Fibroblast of lung (primary cell): ENCODE measurements at places on chromosomes 7 and 10. TPM values are rescaled to one million over a fixed set of nuclear protein-coding genes. Genes with fewer than 3 reads are reported as not detected.

DNA sequence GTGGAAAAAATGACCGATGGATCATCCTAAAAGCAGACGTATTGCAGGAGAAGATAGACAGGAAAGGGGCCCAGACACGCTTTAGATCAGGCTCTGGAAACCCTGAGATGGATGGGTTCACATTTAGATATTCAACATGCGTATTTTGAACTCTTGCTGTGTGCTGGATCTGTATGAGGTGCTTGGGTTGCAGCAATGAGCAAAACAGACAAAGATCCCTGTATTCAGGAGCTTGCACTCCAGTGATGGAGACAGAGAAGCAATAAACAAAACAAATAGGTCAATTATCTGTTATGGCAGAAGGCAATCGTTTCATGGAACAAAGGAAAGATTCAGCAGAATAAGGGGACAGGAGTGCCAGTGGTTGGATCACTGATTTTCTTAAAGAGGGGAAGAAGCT is 201.9 kb upstream of the AGK start:
- no peaks in the 10 kb centered on the region for H3K4me1 ChIP-seq
- no peaks in the 10 kb centered on the region for H3K36me3 ChIP-seq
- DNase-seq: no peak
- no peak overlapping the region for H3K27ac ChIP-seq

GRCh38 chr10:79052291-79053080 is 16.3 kb upstream of the ZMIZ1 start:
- no peaks in the 10 kb centered on the region for H3K36me3 ChIP-seq
- no peaks in the 10 kb centered on the region for H3K4me1 ChIP-seq
- H3K27me3 ChIP-seq: no peaks in the 10 kb centered on the region

DNA sequence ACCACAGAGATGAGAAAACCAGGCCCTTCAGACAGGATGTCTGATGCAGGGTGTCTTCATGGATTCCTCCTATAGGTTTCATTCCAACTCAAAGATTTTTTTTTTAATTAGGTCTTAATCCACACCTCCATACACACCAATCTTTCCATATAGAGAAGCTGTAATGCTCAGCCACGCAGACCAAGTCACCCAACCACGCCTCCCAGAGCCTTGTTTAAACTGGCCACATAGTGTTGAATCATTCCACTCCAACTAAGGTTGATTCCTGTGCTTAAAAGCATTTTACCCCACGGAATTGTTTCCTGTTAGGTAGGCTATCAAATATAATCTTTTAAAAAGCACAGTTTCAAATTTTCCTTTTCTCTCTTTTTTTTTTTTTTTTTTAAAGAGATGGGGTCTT is 153.6 kb downstream of the TYW1B start:
- no peaks in the 10 kb centered on the region for H3K27me3 ChIP-seq
- H3K27ac ChIP-seq: no peak overlapping the region
- H3K4me3 ChIP-seq: no peak overlapping the region
- no peak for DNase-seq
- no peaks in the 10 kb centered on the region for H3K36me3 ChIP-seq

RBP3 gene
- not detected in 2 replicates for total RNA-seq

GRCh38 chr7:20797042-20797461 is 10.4 kb upstream of the SP8 start:
- H3K36me3 ChIP-seq: no peaks in the 10 kb centered on the region
- peaks cover 31% of the 10 kb centered on the region for H3K27me3 ChIP-seq
- peaks cover 2% of the 10 kb centered on the region for H3K4me1 ChIP-seq

DNA sequence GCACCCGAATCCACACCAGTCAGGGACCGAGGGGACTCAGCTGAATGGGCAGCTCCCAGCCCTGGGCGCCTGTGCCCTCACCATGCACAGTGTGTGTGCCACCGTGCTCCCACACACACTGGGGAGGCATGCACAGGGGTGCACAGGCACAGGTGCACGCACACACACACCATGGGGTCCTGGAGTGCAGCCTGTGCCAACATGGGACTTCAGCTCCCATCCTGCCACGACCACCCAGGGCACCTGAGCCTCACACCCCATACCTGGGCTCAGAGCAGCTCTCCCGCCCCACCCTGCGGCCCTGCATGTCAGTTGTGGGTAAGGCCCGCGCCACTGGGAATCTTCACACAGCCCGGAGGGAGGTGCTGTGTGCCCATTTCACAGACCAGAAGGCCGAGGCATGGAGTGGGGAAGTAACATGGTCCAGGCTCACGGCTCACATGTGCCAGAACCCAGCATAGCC is 8.0 kb downstream of the ELFN1 start:
- H3K4me3 ChIP-seq: no peak overlapping the region
- DNase-seq: no peak
- peaks cover 5% of the 10 kb centered on the region for H3K27me3 ChIP-seq
- no peaks in the 10 kb centered on the region for H3K36me3 ChIP-seq

ADRB1 gene
- total RNA-seq: not detected in 2 replicates

GRCh38 chr7:129947701-129948100 is 5.1 kb downstream of the UBE2H start:
- peak; percentile 83 for DNase-seq
- H3K4me1 ChIP-seq: peaks cover 12% of the 10 kb centered on the region
- H3K27ac ChIP-seq: no peak overlapping the region

TUBAL3 gene
- not detected in 2 replicates for total RNA-seq

- no peaks in the 10 kb centered on the region for H3K27me3 ChIP-seq
- H3K4me1 ChIP-seq: peaks cover 22% of the 10 kb centered on the region
- no peak for DNase-seq
- H3K27ac ChIP-seq: peak overlapping the region; percentile 35
- H3K4me3 ChIP-seq: no peak overlapping the region
Observed at GRCh38 chr10:31749981-31750840, 178.4 kb downstream of the ARHGAP12 start.

- H3K4me3 ChIP-seq: no peak overlapping the region
- H3K36me3 ChIP-seq: no peaks in the 10 kb centered on the region
- DNase-seq: peak; percentile 19
- no peak overlapping the region for H3K27ac ChIP-seq
Observed at GRCh38 chr7:143002106-143002505, 24.8 kb downstream of the OR9A2 start.

AS3MT gene
- 8.1 and 10.5 TPM in 2 replicates for total RNA-seq

GRCh38 chr7:117362294-117362888 is 39.5 kb upstream of the WNT2 start:
- no peak overlapping the region for H3K27ac ChIP-seq
- no peaks in the 10 kb centered on the region for H3K27me3 ChIP-seq
- no peak overlapping the region for H3K4me3 ChIP-seq
- DNase-seq: no peak

DNA sequence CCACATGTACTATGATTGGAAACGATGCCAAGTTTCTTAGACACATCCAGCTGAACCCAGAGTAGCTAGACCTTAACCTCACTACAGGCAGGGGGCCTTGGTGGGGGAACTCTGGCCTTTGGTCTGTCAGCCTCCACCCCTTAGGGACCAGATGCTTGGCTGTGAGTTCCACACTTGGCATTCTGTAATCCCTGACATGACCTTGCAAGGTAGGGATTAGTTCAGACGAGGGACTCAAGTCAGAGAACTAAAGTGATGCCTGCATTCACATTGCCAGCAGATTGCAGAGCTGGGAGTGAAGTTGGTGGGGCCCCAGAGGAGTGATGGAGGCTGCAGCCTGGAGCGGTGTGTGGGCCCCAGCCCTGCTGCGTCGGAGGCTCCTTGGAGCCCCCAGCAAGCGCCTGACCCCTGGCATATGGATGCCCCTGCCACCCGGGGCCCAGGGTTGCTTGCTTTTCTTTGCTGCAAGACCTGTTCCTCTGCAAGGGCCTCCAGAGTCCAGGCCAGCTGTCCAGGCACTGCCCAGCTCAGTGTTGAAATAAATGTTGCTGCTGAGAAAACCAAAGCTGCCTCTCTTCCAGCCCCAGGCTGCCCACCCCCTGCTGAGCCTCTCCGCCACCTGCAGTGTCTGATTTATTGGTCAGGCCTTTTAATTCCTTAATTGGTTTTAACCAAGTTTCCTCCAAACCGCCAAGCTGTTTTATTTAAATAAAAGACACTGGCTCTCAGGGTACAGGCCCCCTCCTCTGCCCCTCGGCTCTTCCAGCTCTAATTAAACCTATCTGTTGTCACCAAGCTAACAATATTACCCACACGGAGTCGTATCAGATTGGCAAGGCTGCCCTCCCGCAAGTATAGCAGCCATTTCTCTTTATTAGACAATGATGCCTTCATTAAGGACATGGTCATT is 4.7 kb downstream of the NPTX2 start:
- no peak for DNase-seq
- no peak overlapping the region for H3K4me3 ChIP-seq
- H3K4me1 ChIP-seq: no peaks in the 10 kb centered on the region
- H3K27me3 ChIP-seq: no peaks in the 10 kb centered on the region
- no peaks in the 10 kb centered on the region for H3K36me3 ChIP-seq

DNA sequence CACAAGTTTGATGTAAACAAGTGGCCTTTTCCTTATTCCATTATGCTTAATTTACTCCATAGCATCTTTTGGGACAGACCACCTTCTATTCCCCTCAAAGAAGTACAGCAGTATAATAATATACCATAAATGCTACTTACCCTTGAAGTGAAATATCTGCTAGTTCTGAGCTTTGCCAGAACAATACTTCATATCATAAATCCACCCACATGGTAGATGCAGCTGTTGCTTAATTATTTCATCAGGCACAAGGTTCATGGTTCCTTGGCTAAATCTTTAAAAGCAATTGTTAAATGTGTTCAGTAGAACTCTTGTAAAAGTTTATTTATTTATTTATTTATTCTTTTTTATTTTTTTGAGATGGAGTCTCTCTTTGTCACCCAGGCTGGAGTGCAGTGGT is 32.9 kb downstream of the CSTF2T start:
- H3K27ac ChIP-seq: no peak overlapping the region
- H3K4me3 ChIP-seq: no peak overlapping the region
- no peaks in the 10 kb centered on the region for H3K36me3 ChIP-seq

RPEL1 gene
- 0.17 and 0.26 TPM in 2 replicates for total RNA-seq

DNA sequence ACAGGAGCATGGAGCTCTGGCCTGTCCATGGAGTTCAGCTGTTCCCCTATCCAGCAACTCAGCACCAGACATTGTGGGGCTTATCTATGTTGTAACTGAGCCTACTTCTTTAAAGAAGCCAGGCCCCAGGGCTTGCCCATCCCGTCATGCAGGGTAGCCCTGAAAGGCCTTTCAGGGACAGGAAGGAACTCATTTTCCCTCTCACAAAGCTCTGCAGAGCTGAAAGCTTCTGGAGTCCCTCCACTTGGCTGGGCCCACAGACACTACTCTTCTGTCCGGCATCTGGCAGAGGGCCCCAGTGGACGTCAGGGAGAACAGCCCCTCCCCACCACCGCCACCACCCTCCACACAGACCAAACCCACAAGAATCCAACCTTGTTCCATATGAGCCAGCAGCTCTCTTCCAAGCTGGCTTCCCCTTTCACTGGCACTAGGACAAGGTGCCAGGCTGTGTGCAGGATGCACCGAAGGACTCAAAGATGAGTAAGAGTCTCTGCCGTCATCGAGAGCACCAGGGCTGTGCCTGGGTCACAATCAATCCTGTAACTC is 33.1 kb downstream of the DENND2A start:
- no peaks in the 10 kb centered on the region for H3K27me3 ChIP-seq
- peak; percentile 92 for DNase-seq
- H3K27ac ChIP-seq: peak overlapping the region; percentile 90

GRCh38 chr10:1382711-1383110 is 326.5 kb downstream of the WDR37 start:
- no peak overlapping the region for H3K27ac ChIP-seq
- no peaks in the 10 kb centered on the region for H3K27me3 ChIP-seq
- H3K4me1 ChIP-seq: no peaks in the 10 kb centered on the region
- no peaks in the 10 kb centered on the region for H3K36me3 ChIP-seq
- no peak for DNase-seq

TLL2 gene
- 0.17 and 0.26 TPM in 2 replicates for total RNA-seq

- no peaks in the 10 kb centered on the region for H3K27me3 ChIP-seq
- peaks cover 6% of the 10 kb centered on the region for H3K4me1 ChIP-seq
- DNase-seq: no peak
- no peak overlapping the region for H3K4me3 ChIP-seq
- H3K27ac ChIP-seq: no peak overlapping the region
Observed at GRCh38 chr10:21423850-21424249, 101.6 kb downstream of the SKIDA1 start.

DNA sequence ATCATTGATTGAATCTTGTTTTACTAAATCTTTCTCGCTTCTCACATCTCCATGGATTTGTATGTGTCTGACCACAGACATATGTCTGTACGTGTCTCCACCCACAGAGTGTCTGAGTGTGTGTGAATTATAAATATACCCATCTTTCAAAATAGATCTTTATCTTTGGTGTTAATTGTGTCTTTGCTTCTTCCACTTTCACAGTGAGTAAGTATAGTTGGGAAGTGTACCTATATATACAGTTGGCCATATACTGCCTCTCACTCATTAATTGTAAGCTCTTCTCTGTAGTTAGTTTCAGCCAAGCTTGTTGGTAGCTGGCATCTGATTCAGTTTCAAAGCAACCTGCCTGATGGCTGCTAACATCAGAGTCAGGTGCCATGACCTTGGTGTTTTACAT is 18.4 kb downstream of the EEPD1 start:
- no peak overlapping the region for H3K27ac ChIP-seq
- no peak for DNase-seq
- H3K36me3 ChIP-seq: no peaks in the 10 kb centered on the region
- no peak overlapping the region for H3K4me3 ChIP-seq
- no peaks in the 10 kb centered on the region for H3K4me1 ChIP-seq
- H3K27me3 ChIP-seq: no peaks in the 10 kb centered on the region

DNA sequence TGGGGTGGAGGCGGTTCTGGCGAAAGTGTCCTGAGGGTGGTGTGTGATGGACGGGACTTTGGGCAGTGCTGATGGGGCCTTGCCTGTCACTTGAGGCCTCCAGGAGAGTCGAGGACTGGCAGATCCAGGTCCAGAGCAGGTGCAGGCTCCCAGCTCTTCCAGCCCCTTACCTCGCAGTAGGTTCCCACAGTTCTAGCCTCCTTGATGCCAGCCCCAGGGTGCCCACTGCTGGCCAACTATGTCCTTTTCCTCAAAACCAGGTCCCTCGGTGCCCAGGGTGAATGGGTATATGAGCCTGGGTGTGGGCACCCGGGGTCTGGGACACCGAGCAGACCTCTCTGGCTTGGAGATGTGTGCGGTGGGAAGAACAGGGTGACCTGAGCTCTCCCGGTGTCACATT is 8.3 kb downstream of the FAM20C start:
- no peaks in the 10 kb centered on the region for H3K27me3 ChIP-seq
- no peak overlapping the region for H3K27ac ChIP-seq
- DNase-seq: no peak
- H3K36me3 ChIP-seq: peaks cover 60% of the 10 kb centered on the region
- H3K4me3 ChIP-seq: no peak overlapping the region
- peaks cover 4% of the 10 kb centered on the region for H3K4me1 ChIP-seq
